ENCODE measurements at places on chromosomes 11 and 22.
A peak's percentile ranks its signal among the peaks of the same experiment; 100 is the strongest.

DNA sequence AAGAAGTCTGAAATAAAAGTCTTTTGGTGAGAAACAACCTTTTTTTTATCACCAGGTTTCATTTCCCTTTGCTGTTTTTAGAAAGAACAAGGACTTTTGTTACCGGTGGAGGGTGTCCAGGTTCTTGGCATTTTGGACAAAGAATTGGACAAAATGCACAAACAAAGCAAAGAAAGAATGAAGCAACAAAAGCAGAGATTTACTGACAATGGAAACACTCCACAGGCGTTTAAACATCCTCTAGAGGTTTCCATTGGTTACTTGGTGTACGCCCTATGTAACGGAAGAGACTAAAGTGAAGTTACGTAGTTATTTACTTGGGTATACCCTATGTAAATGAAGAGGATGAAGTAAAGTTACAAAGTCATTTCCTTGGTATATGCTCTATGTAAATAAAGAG is 1487.0 kb downstream of the LRRC4C start:
- DNase-seq, result no peak

DNA sequence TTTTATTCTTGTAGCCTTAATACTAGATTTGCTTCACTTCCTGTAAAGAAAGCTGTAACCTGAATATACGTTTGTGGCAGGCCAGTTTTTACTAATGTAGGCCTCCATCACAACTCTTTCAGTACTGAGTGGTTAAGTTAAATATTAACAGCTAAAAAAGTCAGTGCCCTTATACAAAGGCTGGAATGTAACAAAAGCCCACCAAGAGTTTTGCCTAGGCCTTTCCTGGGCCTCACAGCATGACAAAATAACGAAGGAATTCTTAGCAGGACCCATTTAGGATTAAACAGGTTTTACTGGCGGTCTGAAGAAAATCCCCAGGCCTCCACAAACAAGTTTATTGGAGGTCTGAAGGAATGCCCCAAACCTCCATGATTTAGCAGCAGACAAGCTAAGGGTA is 43.7 kb downstream of the PIWIL3 start:
- no peak for DNase-seq

DNA sequence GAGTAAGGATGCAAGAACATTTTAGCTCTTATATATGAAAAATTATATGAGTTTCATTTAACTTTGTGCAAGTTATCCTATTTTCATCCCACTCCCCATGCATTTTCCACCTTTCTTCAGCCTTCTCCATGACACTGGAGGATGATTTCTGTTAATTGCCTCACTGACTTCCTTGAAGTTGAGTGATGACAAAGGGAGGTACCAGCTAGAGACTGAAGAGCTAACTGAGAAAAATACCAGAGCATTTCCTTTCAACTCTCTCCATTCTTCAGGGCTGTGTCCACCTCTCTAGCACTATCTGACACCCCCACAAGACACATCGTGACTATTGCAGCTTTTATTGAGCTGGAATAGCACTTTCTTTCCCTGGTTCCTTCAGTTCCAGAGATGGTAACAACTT is 711.6 kb upstream of the LRRC4C start:
- DNase-seq, result no peak

GRCh38 chr11:64449381-64450167 is 90.6 kb downstream of the RPS6KA4 start:
- DNase-seq, result peak; percentile 65

- no peak for DNase-seq
These were observed 1.4 kb downstream of the OTOG start for GRCh38 chr11:17548444-17548843.

- no peak for DNase-seq
These were observed 2.0 kb downstream of the SIPA1 start for GRCh38 chr11:65639623-65640482.

DNA sequence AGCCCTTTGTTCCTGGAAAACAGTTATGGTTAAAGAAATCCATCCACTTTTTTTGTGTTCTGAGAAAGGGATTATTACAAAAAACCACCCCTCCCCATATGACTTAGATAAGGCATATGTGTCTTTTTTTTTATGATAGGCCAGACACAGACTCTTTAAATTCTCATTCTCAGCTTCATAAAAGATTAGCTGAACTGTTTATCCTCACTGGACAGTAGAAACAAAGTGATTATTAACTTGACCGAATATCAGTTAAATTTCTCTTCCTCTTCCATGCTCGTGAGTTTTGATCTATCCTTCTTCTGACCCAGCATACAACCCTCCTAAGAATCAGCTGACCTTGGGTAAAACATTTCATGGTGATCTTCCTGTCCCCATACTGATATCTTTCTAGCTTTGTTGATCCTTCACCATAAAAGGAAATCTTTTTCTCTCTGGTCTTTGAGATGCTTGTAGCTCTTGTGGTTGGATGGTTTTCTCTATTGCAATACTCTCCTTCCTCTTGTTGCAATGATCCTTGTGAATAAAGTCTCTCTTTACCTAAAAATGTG is 26.2 kb downstream of the OR2AG2 start:
- DNase-seq, result no peak

GRCh38 chr11:123206791-123207434 is 11.9 kb upstream of the CLMP start:
- DNase-seq, result no peak

- no peak for DNase-seq
These were observed 22.9 kb downstream of the RPUSD4 start for GRCh38 chr11:126188332-126189108.

DNA sequence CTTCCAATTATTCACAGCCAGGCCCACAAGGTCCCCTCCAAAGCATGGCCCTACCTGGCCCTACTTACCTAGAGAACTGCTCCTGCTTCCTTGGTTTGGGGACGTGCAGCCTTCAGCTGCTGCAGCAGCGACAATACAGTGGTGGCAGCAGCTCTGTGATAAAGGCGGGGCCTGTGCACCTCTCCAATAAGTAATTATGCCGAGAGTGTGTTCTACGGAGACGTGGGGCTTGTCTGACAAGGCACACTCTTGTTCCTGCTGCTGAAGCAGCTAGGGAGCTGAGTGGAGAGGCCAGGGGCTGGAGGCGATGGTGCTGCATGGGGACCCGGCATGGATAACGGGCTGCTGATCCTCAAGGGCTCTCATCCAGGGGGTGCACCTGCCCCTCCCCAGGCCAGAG is 98.0 kb upstream of the THY1 start:
- no peak for DNase-seq

DNA sequence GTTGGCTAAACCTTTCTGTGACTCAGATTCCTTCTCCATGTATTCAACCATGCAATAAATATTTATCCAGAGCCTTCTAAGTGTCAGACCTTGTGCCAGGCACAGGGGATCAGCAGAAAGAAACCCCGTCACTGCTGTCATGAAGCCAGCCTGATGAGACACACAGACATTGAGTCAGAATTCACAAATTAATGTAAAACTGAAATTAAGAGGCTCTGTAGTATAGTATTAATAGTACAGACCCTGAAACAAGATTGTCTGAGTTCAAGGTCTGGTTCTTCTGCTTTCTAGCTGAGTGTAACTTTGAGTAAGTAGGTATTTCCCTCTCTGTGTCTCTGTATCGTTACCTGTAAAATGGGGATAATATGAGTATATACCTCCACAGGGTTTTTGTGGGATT is 46.9 kb downstream of the ME3 start:
- no peak for DNase-seq

DNA sequence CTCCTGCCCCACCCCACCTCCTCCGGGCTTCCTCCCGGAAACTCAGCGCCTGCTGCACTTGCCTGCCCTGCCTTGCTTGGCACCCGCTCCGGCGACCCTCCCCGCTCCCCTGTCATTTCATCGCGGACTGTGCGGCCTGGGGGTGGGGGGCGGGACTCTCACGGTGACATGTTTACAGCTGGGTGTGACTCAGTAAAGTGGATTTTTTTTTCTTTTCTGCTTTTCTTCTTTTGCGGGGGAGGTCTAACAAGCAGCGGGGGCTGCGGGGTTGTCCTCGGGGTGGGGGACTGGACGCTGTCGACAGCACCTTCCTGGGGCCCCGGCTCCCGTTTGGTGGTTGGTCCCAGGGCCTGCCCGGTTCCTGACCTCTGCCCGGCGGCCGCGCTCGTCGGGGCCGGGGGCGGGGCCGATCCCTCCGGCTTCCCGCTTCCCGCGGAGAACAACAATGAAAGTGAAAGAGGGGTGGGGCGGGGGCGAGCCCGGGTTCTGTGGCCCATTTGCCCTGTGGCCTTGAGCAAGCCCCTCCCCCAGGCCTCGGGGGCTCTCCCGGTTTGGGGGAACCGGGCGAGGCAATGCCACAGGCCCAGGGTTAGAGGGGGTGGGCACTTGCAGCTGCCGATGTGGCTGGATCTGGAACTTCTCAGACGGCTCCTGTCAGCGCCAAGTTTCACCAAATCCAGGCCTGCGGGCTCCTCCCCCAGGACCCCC is 975 bp upstream of the MDK start:
- peak; percentile 57 for DNase-seq

DNA sequence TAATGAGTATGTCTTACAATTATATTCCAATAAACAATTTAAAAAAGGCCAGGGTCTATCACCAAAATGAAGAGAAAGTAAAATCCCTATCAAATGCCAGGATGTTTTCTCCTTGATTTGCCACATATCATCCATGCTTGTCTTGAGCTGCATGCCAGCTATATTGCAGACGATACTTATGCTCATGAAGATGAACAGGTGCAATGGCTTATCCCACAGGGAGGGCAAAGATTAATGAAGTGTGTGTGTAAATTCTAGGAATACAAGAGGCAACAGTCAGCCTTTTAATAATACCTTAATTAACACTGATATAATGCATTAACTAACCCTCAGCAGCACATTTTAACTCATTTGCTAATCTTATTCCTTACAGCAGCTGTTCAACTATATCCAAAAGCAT is 850.5 kb downstream of the KCNA4 start:
- no peak for DNase-seq

DNA sequence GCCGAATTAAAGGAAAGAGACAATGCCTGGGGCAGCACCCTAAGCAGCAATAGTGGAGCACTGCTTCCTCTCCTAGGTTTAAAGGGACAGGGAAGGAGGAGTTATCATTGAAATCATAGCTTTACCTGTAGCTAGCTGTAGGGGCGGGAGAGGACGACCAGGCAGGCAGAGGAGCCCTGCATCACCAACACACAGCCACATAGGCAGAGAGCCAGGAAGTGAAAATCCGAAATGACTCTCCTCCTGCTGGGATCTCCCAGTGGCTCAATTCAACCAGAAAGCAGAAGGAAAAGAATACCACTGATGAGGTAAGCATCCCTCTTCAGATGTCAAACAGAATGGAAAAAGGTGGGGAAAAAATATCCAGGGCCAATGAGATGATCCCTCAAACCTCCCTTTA is 20.4 kb downstream of the MRGPRX4 start:
- no peak for DNase-seq

DNA sequence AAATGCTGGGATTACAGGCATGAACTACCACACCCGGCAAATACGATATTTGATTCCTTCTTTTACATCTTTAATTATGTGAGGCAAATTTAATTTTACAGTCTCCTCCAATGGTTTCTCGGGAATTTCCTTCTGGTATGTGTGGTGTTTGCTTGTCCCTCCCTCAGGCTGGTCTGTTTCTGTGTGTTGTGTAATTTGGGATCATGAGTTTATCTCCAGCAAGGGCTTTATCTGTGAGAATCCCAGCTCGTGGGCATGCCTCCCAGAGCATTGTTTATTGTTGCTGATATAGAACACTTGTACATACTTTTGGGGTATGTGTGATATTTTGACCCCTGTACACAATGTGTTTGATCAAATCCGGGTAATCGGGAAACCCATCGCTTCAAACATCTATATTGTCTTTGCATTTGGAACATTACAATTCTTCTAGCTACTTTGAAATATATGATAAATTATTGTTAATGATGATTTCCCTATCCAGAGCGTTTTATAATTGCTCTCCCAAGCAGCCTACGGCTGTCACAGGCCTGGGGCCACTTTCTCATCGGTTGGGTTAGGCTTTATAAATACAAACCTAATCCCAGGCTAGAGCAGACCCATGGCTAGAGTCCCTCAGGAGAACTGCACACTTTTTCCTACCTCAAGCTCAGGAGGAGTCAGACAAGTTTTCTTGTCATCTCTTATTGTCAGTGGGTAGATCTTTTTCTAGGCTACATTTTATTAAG is 15.0 kb upstream of the PRR5 start:
- DNase-seq, result no peak

- DNase-seq, result no peak
These were observed 3.7 kb downstream of the GRIK4 start for GRCh38 chr11:120515186-120515723.

DNA sequence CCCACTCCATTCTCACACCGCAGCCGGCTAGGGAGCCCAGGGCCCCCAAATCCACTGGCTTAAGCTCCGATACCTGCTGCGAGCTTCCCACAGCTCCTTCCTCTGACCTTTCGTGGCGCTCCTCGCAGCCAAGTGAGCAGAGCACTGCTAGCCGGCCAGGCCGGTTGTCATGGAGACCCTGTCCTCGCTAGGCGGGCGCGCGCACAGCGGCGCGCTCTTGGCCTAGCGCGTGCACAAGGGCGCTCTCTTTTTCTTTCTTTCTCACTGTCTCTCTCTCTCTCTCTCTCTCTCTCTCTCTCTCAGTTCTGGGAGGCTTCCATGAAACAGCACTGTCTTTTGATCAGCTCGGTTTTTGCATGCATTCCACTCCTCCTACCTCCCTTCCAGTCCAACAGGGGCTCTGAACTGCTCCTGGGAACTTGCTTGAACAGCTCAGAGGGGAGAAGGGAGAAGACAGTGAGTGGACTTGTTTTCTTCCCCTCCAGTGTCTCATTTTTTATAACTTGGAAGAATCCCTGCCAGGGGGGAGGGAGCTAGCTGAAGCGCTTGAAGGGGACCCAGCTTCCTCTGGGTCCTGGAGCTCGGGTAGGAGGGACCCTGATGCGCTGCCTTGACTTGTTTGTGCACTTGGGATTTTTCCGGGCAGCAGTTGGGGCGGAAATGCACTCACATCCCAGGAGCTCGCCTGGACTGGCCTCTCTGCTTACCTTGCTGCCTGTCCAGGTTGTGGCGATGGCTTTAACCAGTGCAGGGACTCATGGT is 100.3 kb upstream of the AKIP1 start:
- DNase-seq, result no peak

- no peak for DNase-seq
These were observed 1680.6 kb upstream of the RAG2 start for GRCh38 chr11:38278457-38279141.

DNA sequence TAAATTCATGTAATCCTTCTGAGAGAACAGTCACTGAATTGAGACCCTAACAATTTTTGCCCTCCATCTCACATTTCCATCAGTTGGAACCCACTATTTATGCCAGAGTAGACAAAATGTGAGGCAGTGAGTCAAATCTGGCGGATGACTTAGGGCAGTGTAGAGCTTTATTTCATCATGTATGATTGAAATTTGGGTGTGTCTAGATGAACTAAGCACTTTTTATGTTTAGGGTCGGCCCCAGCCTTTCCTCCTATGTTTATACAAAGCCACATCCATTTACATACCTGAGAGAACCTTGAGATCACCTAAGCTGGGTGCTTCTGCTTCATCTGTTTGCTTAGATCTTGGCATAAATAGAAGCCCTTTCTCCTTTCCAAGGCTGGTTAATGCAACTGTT is 15.0 kb upstream of the MUC15 start:
- DNase-seq, result no peak

GRCh38 chr22:20881869-20882815 is 23.3 kb downstream of the SNAP29 start:
- DNase-seq, result no peak

- DNase-seq, result no peak
These were observed 57.7 kb downstream of the TEAD1 start for GRCh38 chr11:12731841-12732336.

- no peak for DNase-seq
These were observed 640 bp upstream of the VSIG10L2 start for GRCh38 chr11:125945011-125945796.

- no peak for DNase-seq
These were observed 323.7 kb upstream of the NARS2 start for GRCh38 chr11:78898266-78898775.

GRCh38 chr22:35863432-35863831 is 145.8 kb downstream of the APOL5 start:
- no peak for DNase-seq

Measured in stimulated activated CD8-positive, alpha-beta memory T cell treated with anti-CD3 and anti-CD28 coated beads, Interleukin-15, amount 100 ng/mL, for 48 hours (primary cell).